ENCODE measurements at places on chromosomes 6 and 20.

DNA sequence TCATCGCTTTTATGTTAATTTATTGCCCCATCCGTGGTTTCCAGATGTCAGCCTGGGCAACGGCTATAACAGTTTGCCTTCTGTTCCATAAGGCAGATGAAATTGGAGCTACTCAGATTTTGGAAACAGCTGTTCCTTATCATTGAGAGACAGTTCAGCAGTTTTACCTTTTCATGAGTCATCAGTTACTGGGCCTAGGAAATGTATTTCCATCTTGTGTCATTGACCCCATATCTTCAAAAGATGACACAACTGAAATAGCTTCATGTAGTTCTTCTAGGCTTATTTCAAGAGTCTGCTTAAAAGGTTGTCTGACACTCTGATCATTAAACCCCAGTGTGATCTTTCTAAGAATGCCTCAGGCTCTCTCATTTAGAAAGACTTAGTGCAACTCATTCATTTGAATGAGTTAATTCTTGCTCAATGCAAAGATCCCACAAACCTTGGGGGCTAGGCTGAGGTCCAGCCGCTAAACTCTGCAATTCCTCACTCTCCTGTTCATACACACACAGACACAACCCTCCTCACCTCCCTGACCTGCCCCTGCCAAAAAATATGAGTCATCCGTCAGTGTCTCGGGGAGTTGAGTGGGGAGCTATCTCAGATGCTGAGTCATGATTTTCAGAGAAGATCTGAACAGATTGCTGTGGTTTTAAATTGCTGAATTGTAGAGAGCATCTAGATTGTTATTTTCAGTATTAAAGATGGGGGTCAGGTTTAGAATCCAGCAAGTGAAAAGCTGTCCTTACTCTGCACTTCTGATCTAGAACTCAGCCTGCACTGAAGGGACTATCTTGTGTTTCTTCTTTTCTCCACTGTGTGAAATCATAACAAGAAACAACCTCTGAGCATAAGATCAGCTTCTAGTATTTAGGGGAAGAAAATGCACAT, 61.8 kb downstream of the RPP40 start:
- peak; percentile 24 for DNase-seq

- DNase-seq, result no peak
Measured at GRCh38 chr6:28496099-28496779, 19.4 kb downstream of the GPX6 start.

- DNase-seq, result no peak
Measured at GRCh38 chr20:41462372-41463161, 95.9 kb upstream of the EMILIN3 start.

GRCh38 chr20:40610730-40611129, 78.3 kb downstream of the MAFB start:
- no peak for DNase-seq

DNA sequence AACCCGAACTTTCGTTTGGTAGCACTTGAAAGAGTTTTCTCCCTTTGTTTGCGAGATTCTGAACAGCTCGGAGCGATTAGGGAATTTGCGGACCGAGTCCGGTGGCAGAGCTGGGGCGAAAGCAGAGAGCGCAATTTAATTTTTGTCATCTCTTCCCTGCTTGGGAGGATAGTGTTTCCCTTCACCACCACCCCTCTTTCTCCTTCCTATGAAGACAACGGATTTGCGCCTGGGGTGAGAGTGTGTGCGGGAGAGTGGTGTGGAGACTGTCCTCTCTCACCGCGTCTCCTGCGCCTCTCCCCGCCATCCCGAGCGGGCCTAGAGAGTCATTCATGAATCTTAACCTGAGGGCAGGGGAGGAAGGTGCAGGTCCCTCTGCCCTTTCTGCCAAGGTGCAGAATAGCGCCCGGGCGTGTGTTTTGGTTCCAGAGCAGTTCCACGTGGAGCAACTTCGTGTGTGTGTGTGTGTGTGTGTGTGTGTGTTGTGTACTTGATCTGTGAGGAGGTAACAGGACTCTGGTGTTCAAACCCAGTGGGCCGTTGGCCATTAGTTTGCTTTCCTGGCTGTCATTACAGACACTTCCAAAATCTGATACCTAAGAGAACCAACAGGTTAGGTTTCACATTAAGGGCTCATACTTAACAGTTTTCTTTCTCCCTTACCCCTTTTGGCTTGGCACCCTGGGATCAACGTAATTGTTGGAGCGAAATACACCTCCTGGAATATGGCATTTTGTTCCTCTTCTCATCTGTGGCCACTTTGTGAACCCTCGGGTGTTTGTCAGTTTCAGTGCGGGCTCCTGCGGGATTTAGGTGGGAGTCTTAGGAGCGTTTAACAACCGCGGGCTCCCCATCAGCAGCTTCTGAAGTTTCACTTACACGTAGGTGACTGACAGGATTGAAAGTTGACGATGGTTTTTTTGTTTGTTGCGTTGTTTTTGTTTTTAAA, 1.8 kb downstream of the EYA4 start:
- no peak for DNase-seq

GRCh38 chr6:44054721-44055559, 72.3 kb downstream of the MRPL14 start:
- no peak for DNase-seq

DNA sequence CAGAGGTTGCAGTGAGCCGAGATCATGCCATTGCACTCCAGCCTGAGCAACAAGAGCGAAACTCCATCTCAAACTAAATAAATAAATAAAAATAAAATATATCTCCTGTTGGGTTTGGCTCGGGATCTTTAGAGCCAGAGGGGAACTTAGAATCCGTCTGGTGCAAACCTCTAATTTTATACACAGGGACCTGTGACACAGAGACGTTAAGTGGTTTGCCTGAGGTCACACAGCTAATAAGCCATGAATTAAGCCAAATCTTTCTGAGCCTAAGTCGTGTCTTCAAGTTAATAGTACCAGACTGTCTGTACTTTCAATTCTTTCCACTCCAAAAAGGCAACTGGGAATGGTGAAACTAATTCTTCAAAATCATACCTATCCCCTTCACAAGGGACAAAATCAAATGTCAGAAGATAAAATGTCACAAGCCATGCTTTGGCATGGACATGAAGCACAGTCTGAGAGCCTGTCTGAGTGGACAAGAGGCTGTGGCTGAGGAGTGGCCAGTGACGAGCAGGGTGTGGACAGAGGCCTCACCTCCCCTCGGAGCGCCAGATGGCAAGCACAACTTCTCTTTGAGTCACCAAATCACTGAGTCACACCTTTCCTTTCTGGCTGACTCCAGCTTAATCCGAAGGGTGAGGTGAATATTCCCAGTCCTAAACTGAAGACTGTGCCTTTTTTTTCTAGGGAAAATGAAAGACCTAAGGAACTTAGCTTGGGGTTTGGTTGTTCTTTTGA, 177.4 kb downstream of the TFAP2A start:
- no peak for DNase-seq

GRCh38 chr6:150579611-150580010, 20.1 kb upstream of the PLEKHG1 start:
- DNase-seq, result no peak

- DNase-seq, result no peak
Measured at GRCh38 chr6:66065313-66065712, 358.3 kb upstream of the EYS start.

DNA sequence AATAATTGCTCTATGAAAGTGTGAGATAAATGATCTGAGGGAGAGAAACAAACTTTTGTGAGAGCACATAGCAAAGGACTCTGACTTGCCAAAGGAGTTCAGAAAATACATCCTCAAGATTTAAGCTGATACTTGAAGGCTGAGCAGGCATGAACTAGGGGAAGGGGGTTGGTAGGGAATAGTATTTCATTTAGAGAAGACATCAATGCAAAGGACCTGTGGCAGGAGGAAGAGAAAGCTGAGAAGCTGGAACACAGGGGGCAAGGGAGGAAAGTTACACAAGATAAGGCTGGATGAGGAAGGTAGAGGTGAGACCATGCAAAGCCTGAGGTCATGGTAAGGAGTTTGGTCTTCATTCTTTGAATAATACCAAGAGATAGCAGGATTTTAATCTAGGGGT, 50.6 kb downstream of the NCOA6 start:
- DNase-seq, result no peak
